Dorsolateral prefrontal cortex (tissue), 122 donors: ENCODE measurements at places on chromosomes 3 and 15.

DNA sequence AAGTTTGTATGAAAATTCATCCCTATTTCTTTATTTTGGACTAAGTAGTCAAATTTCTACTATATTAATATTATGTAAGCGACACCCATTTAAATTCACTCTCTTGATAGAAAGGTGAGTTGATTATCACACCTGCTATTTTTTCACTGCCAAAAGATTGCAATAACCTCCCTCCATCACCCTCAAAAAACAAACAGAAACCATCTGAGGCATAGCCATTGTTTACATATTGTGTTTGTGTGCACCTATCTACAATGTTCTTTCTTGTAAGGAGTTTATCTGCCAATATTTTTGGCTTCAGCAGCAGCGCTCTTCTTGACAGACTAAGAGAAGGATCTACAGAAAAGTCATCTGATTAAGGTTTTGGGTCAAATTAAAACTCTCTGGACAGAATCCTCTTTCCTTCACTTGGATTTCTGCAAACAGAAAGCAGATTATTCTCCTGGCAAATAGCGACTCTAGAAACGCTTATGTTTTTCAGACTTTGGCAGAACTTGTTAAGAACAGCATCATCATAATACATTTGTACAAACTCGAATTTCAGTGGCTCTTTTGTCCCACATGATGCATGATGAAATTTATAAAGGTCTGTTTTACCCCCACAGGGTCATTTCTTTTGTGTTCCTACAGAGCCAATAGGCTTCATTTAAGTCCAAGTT, 48.6 kb downstream of the KCNMB2 start:
- DNase-seq: no peak

DNA sequence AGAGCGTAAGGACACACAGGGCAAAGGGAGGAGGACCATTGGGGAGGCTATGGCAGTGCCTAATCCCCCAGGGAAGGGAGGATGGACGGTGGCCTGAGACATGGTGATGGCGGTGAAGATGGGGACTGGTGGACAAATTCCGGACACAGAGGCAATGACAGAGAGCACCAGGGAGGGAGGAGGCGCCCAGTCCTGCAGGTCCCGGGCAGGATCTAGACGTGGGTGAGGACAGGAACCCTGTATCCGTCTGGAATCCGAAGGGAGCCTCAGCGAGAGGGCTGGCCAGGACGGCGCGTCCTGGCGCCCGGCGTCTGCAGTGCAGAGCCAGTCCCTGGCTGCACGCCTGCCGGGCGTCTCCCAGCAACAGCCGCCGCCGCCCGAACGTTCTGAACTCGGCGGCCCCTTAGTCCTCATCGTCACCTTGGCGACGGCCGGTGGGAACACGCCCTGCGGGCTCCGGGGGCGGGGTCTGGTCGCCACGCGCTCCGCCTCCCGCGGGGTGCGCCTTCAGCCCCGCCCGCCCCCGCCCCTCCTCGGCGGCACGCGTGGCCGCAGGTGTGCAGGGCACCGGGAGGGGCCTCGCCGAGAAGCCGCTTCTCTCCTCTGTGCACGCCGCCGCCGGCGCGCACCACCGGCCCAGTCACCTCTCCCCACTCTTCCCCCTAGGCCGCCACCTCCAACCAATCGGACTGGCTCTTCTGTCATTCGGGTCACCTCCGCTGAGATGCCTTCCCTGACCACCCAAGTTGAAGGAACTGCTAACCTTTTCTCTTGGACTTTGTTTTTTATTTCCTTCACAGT, 11.6 kb downstream of the XIRP1 start:
- DNase-seq: peak; percentile 81

DNA sequence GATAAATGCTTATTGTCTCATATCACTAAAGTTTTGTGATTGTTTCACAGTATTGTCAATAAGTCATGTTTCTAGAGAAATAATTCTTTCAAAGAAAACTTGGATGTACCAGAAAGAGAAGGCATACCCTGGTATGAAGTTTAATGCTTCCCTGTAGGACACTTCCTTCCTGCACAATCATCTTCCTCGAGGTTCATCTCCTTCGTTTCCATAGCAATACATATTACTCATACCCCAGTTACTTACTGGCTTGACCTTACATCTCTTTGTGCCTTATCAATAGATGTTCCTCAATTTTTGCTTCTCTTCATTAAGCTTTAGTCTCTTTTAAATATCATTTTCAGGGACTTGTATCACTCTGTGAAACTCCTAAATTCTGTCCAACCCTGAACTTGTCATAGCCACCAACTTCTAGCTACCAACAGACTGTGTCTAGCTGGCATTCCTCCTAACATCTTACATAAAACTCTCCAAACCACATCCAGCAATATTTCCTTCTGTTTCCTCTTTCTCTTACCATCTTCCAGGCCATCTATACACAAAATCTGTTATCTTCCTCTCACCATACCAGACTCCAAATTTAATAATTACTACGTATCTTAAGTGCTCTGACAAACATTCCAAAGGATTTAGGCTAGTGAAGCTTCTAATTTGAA, 134.3 kb downstream of the GADL1 start:
- DNase-seq: no peak

DNA sequence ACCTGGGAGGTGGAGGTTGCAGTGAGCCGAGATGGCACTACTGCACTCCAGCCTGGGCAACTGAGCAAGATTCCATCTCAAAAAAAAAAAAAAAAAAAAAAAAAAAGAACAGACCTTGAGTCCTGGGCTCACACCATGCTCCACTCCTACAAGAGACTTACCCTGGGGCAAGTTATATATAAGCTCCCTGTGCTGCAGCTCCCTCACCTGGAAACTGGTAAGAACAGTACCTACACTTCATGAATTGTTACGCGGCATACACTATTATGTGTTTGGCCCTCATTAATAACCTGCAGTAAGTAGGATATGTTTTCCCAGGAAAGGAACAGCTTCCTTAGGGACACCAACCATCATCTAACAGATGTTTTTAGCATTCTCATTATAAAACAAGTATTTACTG, 119.6 kb downstream of the FMN1 start:
- no peak for DNase-seq

GRCh38 chr3:27533718-27534573, 49.8 kb upstream of the SLC4A7 start:
- no peak for DNase-seq

- peak; percentile 94 for DNase-seq
Measured at GRCh38 chr3:105366326-105367062, at the start of gene ALCAM. TSS of gene ALCAM (plus strand) at chr3:105366909.

- peak; percentile 43 for DNase-seq
Measured at GRCh38 chr3:13204177-13204581, 130.9 kb upstream of the IQSEC1 start.

GRCh38 chr15:67869701-67870100, 29.9 kb upstream of the RNU6-1 start:
- DNase-seq: no peak

DNA sequence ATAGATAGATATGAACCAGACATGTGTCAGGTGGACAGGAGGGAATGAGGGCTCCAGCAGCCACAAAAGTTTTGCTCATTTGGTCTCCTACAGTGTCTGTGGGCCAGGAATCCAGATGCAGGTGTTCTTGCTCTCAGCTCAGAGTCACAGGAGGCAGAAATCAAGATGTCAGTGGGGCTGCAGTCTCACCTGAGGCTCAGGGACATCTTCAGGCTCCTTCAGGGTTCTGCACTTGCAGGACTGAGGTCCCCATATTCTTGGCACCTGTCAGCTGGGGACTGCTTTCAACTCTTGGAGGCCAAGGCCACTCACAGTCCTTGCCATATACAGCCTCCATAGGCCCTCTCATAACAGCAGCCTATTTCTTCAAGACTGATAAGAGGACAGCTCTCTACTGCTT, 57.3 kb downstream of the PGPEP1L start:
- DNase-seq: no peak

DNA sequence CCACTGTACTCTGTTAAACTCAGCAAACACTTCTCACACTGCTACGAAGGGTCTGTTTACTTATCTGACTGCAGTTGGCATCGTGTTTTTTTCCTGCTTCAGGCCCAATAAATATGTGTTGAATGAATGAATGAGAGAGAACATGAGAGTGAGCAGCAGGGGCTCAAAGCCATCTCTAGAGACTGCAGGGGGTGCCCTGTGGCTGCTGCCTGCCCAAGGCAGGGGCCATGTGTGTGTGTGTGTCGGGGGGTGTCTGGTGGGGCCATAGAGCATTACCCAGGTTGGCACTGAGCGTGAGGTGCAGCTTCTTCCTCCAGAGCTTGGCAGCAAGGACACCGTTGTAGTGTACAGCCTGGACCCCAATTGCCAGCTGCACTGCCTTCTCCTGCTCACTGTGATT, 14.8 kb downstream of the EPB42 start:
- no peak for DNase-seq

GRCh38 chr15:85543741-85544155, 163.3 kb downstream of the AKAP13 start:
- peak; percentile 13 for DNase-seq

- DNase-seq: no peak
Measured at GRCh38 chr3:138938056-138938876, 8.7 kb downstream of the FOXL2 start.

DNA sequence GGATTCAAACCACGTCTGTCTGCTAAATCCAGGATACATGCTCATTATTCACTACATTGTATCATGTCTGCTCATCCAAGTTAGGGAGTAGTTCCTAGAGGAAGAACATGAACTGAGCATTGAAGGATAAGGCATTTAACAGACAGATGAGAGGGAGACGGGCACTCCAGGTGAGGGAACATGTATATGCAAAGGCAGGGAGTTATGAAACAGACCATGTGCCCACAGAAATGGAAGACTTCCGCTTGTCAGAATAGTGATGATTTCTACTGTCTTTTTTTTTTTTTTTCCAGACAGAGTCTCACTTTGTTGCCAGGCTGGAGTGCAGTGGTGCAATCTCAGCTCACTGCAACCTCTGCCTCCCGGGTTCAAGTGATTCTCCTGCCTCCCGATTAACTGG, 5.0 kb upstream of the NDUFAF1 start:
- DNase-seq: no peak

GRCh38 chr3:154690413-154690812, 260.4 kb upstream of the GPR149 start:
- DNase-seq: no peak

GRCh38 chr3:123687286-123687685, 102.4 kb upstream of the HACD2 start:
- no peak for DNase-seq

DNA sequence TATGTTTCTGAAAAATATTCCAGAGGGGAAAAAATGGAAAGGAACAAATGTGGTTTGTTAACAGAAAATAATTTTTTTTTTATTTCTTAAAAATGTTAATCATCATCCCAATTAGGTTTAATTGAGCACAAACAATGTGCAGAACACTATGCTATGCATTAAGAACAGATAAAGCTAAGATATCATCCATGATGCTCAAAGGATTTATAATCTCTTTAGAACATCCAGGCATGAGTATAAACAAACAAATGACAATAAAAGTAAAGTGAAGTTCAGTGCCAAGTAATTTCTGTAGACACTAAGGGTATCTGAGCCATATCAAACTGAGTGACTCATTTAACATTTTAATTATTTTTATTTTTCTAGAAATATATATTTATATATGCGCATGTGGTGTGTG, 732.2 kb downstream of the NAALADL2 start:
- no peak for DNase-seq

GRCh38 chr3:133674290-133674919, 12.7 kb upstream of the TOPBP1 start:
- DNase-seq: no peak
